Common myeloid progenitor, CD34-positive (primary cell): ENCODE measurements at places on chromosomes 7 and 10.
A peak's percentile ranks its signal among the peaks of the same experiment; 100 is the strongest.

- H3K27me3 ChIP-seq, result no peaks in the 10 kb centered on the region
- no peak overlapping the region for H3K4me3 ChIP-seq
- H3K36me3 ChIP-seq, result no peaks in the 10 kb centered on the region
- H3K27ac ChIP-seq, result no peak overlapping the region
Observed at GRCh38 chr10:99444383-99445045, 14.1 kb upstream of the GOT1 start.

GRCh38 chr10:59833810-59834209 lies 72.5 kb downstream of the CCDC6 start:
- H3K27ac ChIP-seq, result peak overlapping the region; percentile 94
- no peak overlapping the region for H3K4me3 ChIP-seq
- H3K27me3 ChIP-seq, result no peaks in the 10 kb centered on the region
- DNase-seq, result no peak
- no peaks in the 10 kb centered on the region for H3K36me3 ChIP-seq

DNA sequence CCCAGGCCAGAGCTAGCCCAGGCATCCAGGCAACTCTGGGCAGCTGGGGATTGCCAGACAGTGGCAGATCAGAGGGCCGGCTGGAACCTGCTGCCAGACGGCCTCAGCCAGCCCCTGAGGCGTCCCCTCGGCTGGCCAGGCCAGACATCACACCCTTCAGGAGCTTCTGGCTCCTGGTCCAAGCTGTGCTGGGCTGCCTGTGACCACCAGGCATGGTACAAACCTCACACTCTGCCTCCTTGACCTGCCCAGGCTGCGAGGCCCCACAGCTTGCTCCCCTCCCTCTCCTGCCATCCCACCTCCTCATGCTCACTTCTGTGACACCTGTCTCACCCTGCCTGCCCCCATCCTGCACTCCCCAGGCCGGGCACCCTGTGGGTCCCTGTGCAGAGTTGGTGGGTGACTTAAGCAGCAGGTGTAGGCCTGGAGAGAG lies 5.7 kb downstream of the DEPP1 start:
- H3K4me1 ChIP-seq, result peaks cover 60% of the 10 kb centered on the region
- no peaks in the 10 kb centered on the region for H3K36me3 ChIP-seq
- no peaks in the 10 kb centered on the region for H3K27me3 ChIP-seq
- no peak overlapping the region for H3K4me3 ChIP-seq
- no peak overlapping the region for H3K27ac ChIP-seq

DNA sequence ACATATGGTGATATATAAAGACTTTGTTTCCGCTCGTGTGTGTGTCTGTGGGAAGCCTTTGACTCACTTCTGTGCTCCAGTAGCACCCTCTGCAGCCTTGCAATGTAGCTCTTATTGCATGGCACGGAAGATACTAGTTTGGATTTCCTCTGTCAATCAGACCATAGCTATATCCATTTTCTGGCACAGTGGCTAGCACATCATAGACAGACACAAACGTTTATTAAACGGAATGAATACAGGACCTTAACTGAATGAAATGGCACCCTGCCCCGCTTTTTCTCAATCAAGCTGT lies 124.0 kb upstream of the PTPN20 start:
- peak overlapping the region; percentile 69 for H3K4me3 ChIP-seq
- no peak overlapping the region for H3K27ac ChIP-seq
- peaks cover 4% of the 10 kb centered on the region for H3K4me1 ChIP-seq
- H3K36me3 ChIP-seq, result no peaks in the 10 kb centered on the region
- no peaks in the 10 kb centered on the region for H3K27me3 ChIP-seq
- peak; percentile 38 for DNase-seq

GRCh38 chr10:77899080-77899477 lies 27.5 kb downstream of the DLG5 start:
- H3K36me3 ChIP-seq, result no peaks in the 10 kb centered on the region
- DNase-seq, result no peak
- H3K4me3 ChIP-seq, result no peak overlapping the region
- H3K27me3 ChIP-seq, result no peaks in the 10 kb centered on the region

GRCh38 chr7:100064162-100064561 lies 14.6 kb downstream of the ZSCAN21 start:
- no peak overlapping the region for H3K27ac ChIP-seq
- DNase-seq, result no peak
- H3K27me3 ChIP-seq, result no peaks in the 10 kb centered on the region

DNA sequence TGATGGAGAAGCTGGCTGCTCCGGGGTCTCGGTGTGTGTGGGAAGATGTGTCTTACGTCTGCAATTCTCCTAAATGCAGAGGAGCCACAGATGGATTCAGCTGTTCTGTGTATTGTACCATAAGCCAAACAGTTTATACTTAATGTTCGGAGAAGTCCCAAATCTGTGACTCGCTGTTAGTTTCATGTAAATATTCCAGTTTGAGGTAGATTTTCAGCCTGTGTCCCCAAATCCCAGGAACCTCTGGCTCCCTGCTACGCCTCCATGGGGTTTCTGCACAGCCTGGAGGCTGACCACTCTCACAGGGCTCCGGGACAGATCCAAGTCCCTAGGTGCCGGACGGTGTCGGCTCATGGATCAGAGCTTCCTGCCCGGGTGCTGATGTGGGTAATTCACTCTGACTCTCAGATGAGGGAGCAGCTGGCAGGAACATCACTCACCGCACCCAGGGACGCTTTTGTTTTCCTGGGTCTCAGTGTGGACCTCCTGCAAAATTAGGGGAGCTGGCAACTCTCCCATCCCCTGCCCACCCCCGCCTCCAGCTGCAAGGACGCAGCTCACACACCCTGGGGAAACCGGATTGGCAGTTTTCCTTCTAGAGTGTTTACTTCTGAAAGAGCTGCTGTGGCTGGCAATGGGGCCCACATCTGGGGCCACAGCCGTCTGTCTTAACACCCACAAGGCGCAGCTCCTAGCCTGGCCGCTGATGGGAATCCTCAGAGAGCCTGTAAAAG lies 421.1 kb upstream of the FOXK1 start:
- H3K36me3 ChIP-seq, result no peaks in the 10 kb centered on the region
- H3K27ac ChIP-seq, result no peak overlapping the region
- no peak overlapping the region for H3K4me3 ChIP-seq
- peaks cover 3% of the 10 kb centered on the region for H3K4me1 ChIP-seq
- H3K27me3 ChIP-seq, result no peaks in the 10 kb centered on the region

- H3K4me3 ChIP-seq, result peak overlapping the region; percentile 57
- peaks cover 15% of the 10 kb centered on the region for H3K27me3 ChIP-seq
- peaks cover 10% of the 10 kb centered on the region for H3K4me1 ChIP-seq
- H3K27ac ChIP-seq, result no peak overlapping the region
- no peaks in the 10 kb centered on the region for H3K36me3 ChIP-seq
Observed at GRCh38 chr10:124388823-124389612, 29.7 kb downstream of the OAT start.

- DNase-seq, result no peak
- peaks cover 7% of the 10 kb centered on the region for H3K27me3 ChIP-seq
- H3K4me1 ChIP-seq, result no peaks in the 10 kb centered on the region
- H3K27ac ChIP-seq, result no peak overlapping the region
- no peaks in the 10 kb centered on the region for H3K36me3 ChIP-seq
Observed at GRCh38 chr10:116783011-116783655, 40.8 kb upstream of the HSPA12A start.

DNA sequence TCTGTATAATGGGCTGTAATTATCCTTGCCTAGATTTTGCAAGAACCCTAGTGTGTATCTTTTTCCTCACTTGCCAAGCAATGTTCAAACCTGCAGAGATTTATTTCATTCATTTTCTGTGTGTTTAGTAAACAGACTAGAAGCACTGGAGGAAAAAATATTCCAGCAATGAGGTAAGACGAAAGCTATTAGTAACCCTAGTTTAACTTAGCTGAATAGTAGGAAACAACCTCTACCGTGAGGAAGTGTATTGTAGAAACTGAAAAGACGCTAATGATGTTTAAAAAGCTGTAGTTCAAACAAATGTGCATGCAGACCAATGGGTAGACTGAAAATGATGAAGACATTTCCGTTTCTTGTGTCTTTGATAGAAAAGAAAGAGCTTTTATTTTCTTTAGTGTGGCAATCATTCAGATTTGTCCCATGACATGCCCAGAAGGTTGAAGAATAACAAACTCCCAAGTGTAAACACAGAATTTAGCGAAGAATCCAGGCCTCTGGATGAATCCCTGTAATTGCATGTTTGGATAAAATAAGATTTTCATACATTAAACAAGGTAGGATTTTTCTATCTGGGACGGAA lies 20.7 kb downstream of the CAV1 start:
- H3K4me3 ChIP-seq, result no peak overlapping the region
- no peaks in the 10 kb centered on the region for H3K27me3 ChIP-seq
- H3K4me1 ChIP-seq, result no peaks in the 10 kb centered on the region
- H3K27ac ChIP-seq, result no peak overlapping the region
- no peak for DNase-seq

DNA sequence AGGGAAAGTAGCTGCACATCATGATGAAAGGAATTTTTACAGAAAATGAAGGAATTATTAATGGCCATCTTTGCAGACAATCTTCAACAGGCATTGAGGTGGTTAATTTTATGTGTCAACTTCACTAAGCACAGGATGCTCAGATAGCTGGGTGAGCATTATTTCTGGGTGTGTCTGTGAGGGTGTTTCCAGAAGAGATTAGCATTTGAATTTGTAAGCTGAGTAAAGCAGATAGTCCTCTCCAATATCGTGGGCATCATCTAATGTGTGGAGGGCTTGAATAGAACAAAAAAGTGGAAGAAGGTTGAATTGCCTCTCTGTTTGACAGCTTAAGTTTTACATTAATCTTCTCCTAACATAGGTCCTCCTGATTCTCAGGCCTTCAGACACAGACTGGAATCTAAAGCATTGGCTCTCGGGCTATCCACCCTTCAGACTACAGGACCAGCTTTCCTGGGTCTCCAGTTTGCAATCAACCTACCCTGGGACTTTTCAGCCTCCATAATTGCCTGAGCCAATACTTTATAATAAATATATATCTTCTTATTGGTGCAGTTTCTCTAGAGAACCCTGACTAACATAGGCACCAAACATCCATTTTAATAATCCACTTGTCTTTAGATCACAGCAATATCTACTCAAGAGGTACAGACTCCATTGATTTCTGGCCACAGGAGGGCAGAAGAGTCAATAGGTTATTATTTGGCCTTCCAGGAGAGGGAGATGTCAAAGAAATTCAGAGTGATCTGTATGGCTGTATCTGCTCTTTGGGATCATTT lies 10.5 kb upstream of the CRPPA start:
- no peaks in the 10 kb centered on the region for H3K36me3 ChIP-seq
- H3K4me3 ChIP-seq, result no peak overlapping the region
- no peak overlapping the region for H3K27ac ChIP-seq
- H3K4me1 ChIP-seq, result peaks cover 10% of the 10 kb centered on the region
- H3K27me3 ChIP-seq, result no peaks in the 10 kb centered on the region

- H3K27me3 ChIP-seq, result no peaks in the 10 kb centered on the region
- DNase-seq, result no peak
- H3K4me1 ChIP-seq, result peaks cover 5% of the 10 kb centered on the region
- H3K27ac ChIP-seq, result no peak overlapping the region
- no peak overlapping the region for H3K4me3 ChIP-seq
Observed at GRCh38 chr10:99676426-99676825, 17.1 kb downstream of the ENTPD7 start.

DNA sequence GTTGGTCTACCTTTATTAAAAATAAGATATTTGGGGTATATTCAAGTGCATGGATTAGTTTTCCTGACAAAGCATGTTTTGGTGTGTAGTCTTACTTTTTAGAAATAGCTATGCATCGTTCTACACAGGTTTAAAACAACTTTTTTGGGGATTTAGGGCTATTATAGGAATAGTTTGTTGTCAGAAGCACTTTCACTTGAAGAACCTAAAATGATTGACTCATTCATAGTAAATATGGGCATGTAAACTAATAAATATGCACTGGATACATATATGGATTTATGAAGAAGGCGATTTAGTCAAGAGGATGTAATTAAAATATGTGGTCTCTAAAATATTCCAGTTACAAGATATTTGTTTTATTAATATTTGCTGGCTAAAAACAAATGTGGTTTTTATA lies 2.0 kb downstream of the ARL4A start:
- no peak for DNase-seq
- no peaks in the 10 kb centered on the region for H3K27me3 ChIP-seq
- peak overlapping the region; percentile 19 for H3K4me3 ChIP-seq
- no peak overlapping the region for H3K27ac ChIP-seq

DNA sequence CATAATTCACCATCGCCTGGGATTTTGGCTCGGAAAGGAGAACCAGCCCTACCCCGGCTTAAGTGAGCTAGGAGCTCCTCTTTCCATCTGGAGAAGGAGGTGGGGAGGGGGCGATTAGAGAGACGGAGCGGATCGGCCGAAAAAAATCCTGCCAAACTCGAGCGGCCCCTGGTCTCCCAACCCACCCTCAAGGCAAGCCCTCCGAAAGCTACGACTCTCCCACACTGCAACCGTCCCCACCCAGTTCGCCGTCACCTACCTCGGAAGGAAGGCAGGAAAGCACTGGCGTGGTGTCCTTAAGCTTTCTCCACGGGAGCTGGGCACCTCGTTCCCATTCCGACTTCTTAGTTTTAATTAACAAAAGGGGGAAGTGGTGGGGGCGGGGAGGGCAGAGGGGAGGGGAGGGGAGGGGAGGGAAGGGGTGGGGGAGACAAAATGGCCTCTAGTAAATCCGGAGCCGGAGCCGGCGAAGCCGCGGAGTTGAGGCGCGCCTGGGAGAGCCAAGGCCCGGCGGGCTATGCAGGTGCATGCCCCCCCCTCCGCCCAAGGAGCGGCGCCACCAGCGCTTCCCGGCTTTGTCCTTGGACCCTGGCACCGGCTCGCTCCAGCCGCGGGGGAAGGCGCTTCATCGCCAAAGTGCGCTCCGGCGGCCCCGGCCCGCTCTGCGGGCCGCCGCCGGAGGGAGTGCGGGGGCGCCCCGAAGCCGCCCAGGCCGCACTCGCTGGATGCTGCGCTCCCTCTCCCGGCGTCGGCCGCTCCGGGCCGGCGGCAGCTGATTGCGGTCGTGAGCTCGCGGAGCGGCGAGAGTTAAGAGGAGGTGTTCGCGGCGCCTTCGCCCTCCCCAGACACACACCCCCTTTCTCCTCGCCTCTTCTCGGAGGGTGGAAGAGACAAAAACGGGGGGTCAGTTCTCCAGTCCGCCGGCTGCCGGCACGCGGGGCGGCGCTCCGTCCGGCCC lies at the start of gene LRRC4:
LRRC4 (minus strand) TSS at position 784 of the 958 bp plus-strand sequence. CDS start 797 bp downstream, outside the sequence.
- DNase-seq, result peak; percentile 68
- H3K36me3 ChIP-seq, result peaks cover 2% of the 10 kb centered on the region
- peaks cover 50% of the 10 kb centered on the region for H3K27me3 ChIP-seq
- H3K27ac ChIP-seq, result no peak within 1 kb of the TSS

DNA sequence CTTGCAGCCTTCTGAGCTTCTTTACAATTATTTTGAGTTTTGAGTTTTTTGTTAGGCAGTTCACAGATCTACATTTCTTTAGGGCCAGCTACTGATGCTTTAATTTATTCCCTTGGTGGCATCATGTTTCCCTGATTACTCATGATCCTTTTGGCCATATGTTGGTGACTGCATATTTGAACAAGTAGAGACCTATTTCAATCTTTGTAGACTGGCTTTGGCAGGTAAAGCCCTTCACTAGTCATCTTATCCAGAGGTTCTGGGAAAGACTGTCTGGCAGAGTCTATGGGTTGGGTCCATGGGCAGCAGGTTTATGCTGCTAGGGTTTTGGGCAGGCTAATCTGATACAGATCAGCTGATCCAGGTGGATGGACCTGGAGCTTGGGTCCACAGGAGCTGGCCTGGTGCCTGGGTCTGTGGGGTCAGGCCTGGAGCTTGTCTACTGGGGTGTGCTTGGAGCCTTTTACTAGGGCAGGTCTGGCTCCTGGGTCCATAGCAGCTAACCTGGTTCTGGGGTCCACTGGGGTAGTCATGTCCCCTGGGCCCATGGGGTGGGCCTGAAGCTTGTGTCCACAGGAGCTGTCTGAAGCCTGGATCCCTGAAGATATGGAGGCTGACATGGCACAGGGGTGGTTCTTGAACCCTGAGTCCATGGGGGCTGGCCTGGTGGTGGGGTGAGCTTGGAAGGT lies 72.7 kb downstream of the GPR85 start:
- H3K27me3 ChIP-seq, result no peaks in the 10 kb centered on the region
- no peak overlapping the region for H3K27ac ChIP-seq
- H3K4me3 ChIP-seq, result no peak overlapping the region
- no peaks in the 10 kb centered on the region for H3K36me3 ChIP-seq
- H3K4me1 ChIP-seq, result no peaks in the 10 kb centered on the region
- DNase-seq, result no peak
